ENCODE measurements at places on chromosomes 7 and 10.

- ATAC-seq: no peak
Measured at GRCh38 chr10:77144656-77145055, 493.0 kb downstream of the KCNMA1 start.

DNA sequence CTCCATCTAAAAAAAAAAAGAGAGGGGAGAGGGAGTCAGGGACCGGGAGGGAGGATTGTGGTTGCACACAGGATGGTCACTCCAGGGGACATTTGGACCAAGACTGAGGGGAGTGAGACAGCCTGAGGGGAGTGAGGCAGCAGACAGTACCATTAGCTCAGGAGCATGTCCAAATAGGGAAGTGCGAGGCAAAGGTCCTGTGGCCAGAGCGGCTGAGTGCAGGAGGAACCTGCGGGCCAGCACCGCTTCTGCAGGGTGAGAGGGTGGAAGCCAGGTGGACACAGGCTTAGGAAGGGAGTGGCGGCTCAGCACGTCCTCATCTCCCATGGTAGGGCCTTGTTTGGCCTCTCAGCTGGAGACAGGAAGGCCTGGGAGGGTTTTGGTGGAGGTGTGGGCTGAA, 48.9 kb upstream of the PFKFB3 start:
- no peak for ATAC-seq

DNA sequence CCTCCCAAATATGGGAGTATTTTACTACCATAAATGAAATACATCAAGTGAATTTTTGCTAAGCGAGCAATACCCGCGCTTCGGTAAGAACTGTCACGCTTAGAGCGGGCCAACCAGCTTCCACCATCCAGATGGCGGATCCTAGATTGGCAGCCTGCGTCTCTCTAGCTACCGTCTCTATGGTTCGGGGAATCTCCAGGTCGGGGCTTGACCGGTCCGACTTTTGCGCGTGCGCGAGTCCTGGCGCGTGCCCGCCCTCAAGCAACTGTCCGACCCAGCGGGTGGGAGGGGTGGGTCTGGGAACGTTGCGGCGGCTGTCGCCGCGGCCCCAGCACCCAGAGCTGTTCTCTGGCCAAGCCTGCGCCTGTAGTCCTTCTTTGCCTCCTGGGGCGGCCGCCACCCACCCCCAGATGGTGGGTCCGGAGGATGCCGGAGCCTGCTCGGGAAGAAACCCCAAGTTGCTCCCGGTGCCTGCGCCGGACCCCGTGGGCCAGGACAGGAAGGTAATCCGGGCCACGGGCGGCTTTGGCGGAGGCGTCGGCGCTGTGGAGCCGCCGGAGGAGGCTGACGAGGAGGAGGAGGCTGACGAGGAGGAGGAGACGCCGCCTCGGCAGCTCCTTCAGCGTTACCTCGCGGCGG, at the start of gene TBC1D12:
Gene TBC1D12, plus strand, starts transcription at position 338 of the 639 bp plus-strand sequence. Its CDS starts 73 bp downstream, at position 411.
- ATAC-seq: peak; percentile 83

DNA sequence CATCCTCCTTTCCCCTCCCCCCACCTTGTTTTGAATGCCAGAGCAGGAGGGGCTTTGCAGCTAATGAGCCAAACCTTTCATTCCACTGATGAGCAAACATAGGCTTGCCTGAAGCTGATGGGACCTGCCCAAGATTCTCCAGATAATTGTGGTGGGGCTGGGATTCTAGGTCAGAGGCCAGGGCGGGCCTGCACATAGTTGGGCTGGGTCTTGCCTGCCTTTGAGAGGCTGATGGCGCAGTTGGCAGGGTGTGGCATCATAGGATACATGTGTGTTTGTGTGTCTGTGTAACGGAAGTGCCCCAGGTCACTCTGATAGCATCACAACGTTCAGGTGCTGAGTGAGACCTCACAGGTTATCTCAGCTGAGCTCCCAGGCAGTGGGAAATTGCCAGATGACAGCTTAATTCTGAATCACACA, 22.9 kb downstream of the BTBD16 start:
- no peak for ATAC-seq

DNA sequence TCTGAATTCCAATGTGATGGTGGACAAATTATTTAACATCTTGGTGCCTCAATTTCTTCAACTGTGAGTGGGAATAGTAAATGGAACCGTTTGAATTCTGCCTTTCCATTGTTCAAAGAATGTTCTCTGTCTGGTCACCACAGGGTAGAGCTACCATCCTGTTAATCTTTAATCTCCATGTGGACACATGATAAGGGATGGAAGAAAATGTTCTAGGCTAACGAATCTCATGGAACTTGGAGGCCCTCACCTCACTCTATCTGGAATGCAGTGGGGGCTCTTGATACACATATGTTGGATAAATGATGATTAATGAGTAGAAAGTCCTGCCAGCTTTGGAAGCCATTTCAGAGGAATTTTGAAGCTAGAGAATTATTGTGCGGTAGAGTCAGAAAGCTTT, 118.5 kb upstream of the HABP2 start:
- ATAC-seq: no peak

DNA sequence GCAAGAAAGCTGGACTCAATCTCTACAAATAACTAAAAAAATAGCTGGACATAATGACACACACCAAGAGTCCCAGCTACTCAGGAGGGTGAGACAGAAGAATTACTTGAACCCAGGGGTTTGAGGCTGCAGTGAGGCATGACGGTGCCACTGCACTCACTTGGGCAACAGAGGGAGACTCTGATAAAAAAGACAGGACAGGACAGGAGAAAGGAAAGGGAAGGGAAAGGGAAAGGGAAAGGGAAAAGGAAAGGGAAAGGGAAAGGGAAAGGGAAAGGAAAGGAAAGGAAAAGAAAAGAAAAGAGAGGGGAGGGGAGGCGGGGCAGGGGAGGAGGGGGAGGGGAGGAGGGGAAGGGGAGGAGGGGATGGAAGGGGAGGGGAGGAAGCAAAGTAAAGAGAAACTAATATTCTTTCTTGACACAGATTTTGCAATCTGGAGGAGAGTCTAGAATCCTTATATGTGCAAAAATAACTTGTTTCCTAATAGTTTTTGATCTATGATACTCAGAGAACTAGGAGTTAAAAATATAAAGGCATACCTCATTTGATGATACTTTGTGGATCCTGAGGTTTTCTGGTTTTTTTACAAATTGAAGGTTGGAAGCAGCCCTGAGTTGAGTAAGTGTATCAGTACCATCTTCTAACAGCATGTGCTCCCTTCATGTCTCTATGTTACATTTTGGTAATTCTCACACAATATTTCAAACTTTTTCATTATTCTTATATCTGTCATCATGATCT, 8.0 kb downstream of the SAR1A start:
- no peak for ATAC-seq

DNA sequence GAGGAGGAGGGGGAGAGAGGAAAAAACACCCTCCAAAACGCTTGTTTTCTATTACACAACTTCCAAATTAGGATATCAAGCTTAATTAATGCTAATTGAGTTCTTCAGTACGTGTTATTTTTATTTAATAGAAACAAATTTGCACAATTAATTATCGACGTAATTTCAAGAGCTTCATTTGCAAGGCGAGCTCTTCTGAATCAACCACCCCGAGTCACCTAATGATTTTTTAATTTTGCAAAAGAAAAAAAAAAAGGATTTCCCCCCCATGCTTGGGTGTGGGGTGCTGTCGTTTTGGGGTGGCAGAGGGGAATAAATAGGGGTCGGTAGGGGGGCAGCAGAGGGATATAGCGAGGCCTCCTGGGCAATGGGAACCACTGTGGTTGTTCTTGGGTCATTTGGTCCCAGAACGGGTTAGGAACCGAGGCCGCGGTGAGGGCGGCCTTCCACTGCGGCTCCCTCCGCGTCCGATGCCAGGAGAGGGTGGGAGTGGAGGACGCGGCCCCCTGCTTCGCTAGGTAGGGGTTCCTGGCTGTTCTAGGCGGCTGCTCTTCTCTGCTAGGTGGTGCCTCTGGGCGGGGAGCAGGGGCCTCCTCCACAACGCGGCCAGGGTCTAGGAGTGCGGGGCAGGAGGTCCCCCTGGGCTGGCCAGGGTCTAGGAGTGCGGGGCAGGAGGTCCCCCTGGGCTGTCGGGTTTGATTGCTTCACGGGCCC, 7.3 kb downstream of the UNCX start:
- no peak for ATAC-seq

- ATAC-seq: no peak
Measured at GRCh38 chr7:29196191-29196590, 1.6 kb downstream of the CHN2 start.
